PC-9 (cell line): ENCODE measurements at places on chromosomes 2 and 18. TPM values are rescaled to one million over a fixed set of nuclear protein-coding genes. Genes with fewer than 3 reads are reported as not detected.

GRCh38 chr2:8276026-8276425 lies 405.8 kb upstream of the ID2 start:
- DNase-seq = no peak

Gene BCL2
- total RNA-seq = 2.0 TPM in 2 replicates

Gene AFF3
- total RNA-seq = not detected in 2 replicates

Gene ATRAID
- total RNA-seq = 92.8 and 126 TPM in 2 replicates

DNA sequence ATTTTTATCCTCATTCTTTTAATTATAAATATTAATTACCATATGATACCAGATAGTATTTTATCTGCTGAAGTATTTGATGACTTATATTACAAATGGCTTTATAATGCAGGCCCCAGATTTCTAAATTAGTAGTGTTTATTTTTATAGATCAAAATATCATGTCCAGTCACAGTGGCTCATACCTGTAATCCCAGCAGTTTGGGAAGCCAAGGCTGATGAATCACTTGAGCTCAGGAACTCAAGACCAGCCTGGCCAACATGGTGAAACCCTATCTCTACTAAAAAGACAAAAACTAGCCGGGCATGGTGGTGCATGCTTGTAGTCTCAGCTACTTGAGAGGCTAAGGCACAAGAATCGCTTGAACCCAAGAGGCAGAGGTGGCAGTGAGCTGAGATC lies 100.1 kb upstream of the ARHGAP15 start:
- no peak for DNase-seq

DNA sequence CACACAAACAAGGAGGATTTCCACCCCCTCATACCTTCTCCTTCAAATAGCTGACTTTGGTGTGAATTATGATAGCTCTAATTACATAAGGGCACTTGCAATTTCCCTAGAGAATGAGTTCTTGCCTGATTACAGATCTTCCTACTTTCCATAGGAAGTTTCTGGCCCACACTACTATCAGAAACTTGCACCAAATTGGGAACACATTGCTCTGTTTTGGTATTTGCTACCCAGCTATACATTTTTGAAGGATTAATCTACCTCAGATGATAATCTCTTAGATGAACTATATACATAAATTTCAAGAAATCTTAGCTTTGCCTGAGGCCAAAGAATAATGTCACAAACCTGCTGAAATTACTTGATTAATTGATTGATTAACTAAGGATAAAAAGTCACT lies 4.9 kb downstream of the DCC start:
- no peak for DNase-seq
